T-helper 9 cell (primary cell): ENCODE measurements at places on chromosomes 6 and 20.

- no peak for DNase-seq
Measured at GRCh38 chr6:43950051-43950605, 177.1 kb downstream of the MRPL14 start.

DNA sequence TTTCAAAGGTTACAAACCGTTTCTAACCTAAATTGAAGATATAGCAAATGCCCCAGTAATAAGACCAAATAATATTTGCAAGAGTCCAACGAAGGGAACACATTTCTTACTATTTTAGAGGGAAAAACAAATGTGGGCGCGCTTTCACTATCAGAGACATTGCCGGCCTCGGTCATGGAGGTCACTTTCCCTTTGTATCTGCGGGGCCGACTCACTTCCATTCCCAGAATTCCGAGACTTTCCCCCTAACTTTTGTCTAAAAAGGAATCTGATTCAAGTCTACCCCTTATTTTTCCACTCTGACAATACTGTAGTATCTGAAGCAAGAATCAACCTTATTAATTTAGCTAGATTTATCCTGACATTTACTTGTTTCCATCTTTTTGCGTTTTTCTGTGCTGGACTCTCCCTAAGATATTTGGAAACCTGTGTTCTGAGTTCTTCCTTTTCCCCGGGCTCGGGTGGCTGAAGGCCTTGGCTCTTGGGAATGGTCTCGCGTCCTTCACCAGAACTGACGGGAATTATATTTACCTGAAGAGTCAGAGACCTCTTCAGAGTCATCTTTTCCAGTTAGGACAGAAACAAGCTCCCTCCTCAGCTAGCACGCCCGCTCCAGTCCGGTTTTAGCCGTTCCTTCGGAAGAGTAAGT, 71.8 kb upstream of the ZNF184 start:
- no peak for DNase-seq

DNA sequence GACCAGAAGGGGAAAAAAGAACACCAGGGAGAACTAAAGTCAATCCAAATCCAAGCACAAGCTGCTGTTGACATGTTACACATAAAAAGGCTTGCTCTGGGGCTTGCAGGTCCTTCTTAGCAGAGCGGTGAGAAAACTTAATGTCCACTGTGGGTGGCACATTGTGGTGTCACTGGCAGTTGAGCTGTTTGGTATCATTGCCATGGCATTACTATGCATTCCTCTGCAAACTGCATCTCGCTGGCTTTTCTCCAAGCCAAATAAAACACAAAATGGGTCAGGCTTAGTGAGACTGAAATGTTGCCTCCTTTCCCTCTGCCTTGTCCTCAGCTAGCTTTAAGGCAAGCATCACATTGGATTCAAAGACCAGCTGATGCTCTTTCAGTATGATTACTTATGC, 40.9 kb downstream of the LY86 start:
- no peak for DNase-seq

DNA sequence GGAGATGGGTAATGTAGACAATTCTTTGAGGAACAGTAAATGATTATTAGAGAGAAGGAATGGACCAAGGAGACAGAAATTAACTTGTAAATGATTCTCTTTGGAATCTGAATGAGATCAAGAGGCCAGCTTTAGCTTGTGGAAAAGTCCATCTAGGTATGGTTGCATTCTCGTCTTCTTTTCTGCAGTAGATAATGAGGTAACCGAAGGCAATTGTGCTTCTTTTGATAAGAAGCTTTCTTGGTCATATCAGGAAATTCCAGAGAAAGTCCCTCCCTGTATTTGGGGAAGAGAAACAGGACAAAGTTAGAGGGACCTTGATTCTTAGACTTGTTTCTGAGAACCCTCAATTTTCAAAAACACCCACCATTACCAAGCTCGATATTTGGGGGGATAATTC, 109.1 kb upstream of the PRSS16 start:
- no peak for DNase-seq

DNA sequence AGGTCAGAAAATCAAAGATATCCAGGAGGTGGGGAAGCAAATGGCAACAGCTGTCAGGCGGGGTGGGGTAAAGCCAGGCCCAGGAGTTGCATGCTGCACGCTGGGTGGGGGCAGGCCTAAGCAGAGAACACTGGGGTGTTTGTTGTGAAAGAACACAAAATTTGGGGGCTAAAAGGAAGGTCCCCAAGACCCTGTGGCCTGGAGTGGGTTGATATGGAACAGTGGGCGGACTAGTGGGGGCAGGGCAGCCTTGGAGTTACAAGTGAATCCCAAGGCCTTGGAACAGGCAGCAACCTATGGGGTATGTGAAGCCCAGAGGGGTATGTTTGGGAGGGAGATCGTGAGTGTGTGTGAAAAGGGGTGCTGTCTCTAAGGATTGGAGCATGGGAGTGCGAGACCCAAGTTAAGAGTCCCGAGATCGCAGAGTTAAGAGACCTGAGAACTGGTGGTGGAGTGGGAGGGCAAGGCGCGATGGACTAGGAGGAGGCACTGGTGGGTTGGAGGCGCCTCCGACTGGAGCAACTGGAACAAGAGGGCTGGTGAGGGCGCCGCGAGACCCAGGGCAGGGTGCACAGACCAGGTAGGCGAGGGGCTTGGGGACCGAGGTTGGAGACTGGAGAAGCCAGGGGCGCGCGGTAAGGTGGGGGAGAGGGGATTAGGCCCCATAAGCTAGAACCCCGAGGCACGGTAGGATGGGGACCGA, 658 bp downstream of the CUL7 start:
- DNase-seq: no peak

GRCh38 chr6:31622684-31623091, 2.2 kb downstream of the PRRC2A start:
- no peak for DNase-seq

DNA sequence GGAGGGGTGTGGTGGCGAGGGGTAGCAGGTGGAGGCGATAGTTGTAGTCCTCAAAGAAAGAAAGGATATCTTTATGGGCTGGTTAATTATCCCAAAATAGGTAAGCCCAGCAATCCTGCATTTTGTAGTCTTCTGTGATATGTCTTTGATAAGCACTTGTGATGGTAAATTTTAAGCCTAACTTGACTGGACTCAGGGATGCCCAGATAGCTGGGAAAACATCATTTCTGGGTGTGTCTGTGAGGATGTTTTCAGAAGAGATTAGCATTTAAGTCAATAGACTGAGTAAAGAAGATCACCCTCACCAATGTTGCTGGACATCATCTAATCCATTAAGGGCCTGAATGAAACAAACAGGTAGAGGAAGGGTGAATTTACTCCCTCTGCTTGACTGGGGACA, 124.8 kb upstream of the RIPOR2 start:
- DNase-seq: no peak

GRCh38 chr6:148524471-148524882, 181.8 kb downstream of the SASH1 start:
- DNase-seq: no peak

- DNase-seq: no peak
Measured at GRCh38 chr20:24149881-24150307, 161.3 kb upstream of the GGTLC1 start.

DNA sequence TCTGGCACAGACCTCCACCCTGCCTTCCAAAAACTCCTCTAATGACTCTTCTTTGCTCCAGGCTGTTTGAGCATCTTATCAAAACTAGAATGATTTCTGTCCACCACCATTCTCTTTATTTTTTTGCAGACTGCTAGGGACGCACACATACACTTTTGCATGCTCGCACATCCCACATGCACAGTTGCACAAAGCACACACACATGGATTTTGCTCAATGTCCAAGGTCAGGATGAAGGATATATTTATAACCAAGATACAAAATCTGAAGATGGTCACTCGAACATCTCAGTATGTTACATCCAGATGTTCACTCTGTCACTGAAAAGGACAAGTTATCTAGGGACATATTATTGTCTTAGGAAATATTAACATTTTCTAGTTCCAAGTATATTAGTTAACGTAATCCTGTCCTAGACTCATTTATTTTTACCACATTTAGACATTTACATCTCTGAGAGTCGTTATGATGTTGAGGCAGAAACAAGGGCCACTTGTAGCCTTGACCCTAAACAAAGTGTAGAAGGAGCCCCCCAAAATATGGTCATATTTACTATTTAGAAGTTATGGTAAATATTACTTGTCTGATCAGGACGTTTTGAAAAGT, 3.4 kb upstream of the SIM1 start:
- DNase-seq: no peak

- no peak for DNase-seq
Measured at GRCh38 chr6:138278326-138278725, 60.0 kb upstream of the PBOV1 start.

- no peak for DNase-seq
Measured at GRCh38 chr6:144621332-144621731, 336.2 kb downstream of the UTRN start.

DNA sequence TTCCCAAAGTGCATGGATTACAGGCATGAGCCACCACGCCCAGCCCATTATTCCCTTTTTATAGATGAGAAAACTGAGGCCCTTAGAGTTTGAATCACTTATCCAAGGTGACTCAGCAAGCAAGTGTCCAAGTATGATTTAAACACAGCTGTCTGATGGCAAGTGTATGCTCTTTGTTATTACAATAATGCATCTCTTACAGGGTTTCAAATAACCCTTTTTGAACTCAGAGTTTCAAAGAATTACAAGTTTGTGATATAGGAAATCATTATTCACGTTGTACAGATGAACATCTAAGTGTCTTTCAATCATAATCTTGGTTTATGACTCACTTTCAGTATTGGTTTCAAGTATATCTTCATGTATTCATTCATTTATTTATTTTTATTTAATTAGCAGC, 63.0 kb downstream of the CD83 start:
- DNase-seq: no peak

DNA sequence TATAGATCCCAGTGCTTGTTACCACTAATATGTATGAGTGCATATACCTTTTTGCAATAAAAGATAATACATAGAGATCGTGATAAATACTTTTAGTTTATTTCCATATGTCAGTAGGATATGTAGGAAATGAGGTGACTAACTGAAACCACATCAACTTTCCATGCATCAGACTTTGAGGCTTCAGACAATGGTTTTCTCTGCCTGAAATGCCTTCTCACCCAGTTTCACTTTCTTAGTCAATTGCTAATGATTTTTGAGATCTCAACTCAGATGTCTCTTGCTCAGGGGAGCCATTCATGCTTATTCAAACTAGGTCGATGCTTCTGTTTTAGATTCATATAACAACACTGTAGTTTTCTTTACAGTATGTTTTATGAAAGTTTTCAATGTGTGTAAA, 626.6 kb upstream of the ADGRB3 start:
- DNase-seq: no peak

DNA sequence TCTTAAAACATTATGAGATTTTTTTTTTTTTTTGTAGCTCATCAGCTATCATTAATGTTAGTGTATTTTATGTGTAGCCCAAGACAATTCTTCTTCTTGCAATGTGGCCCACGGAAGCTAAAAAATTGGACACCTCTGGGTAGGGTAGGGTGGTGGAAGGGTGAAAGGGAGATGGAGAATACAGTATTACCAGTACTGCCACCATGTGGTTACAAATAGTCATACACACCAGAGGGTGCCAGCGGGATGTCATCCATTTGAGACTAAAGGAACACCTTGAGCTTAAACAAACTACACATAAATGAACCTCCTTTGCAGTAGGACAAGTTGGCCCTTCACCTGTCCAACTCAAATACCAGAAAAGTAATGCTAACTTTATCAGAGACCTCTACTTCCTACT, 601.9 kb downstream of the HTR1B start:
- no peak for DNase-seq

DNA sequence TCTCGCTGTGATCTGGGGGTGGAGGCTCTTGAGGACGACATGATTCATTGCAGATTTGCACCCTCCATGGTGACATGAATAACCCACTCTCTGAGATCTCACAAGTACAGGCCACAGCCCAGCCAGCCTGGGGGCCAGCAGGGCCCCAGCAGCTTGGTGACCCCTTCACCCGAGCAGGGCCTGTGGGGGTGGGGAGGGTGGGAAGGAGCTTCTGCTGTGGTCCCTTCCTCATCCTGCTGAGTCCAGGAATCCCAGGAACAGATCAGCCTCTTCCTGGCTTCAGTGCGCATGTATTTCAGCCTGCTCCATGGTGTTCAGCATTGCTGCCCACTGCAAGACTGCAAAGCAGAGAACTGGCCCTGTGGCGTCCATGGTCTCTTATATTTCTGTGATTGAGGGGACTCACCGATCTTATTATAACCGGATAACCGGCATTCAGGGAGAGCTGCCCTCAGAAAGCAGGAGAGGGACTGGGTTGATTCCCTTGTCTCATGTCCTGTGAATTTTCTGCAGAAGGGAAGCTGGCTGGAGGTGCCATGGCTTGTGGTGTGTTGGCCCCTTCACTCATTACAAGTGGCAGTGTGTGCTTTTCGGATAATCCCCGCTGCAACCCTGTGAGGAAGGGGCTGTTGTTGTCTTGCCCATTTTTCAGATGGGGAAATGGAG, 118.8 kb upstream of the FRMD1 start:
- no peak for DNase-seq

DNA sequence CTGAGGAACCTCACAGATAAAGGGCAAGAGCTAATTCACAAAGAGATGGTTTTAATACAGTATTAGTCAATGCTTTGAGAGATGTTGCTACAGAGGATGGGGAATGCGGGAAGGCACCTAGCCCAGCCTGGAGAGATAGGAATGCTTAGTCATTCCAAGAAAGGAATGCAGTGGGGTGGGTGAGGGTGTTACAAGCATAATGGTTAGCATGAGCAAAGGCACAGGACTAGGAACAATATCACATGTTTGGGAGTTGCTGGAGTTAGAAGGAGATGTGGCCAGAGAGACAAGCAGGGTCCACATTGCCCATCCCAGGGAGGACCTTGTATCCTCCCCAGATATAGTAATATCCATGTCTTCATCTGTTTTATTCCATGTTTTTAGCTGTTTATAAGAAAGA, 107.0 kb upstream of the OGFRL1 start:
- DNase-seq: no peak

GRCh38 chr6:144613859-144614258, 328.7 kb downstream of the UTRN start:
- no peak for DNase-seq

- DNase-seq: no peak
Measured at GRCh38 chr6:148874698-148875293, 128.0 kb downstream of the UST start.

- DNase-seq: no peak
Measured at GRCh38 chr6:145067430-145067829, 667.9 kb downstream of the EPM2A start.

DNA sequence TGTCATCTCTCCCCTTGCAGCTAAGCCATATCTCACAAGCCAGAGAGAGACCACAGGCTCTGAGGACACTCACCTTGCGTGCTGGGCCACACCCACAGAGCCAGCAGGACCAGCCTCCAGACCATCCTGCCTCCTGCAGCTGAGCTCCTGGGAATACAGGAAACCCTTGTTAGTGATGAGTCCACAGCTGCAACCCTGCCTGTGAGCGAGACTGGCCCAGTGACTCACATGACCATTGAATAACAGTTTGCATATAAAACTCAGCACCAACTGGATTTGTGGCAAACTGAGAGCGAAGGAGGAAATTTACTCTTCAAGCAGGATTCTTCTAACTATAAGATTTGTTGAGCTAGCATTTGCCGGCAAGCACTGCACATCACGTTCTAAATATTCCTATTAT, 3.0 kb downstream of the THBS2 start:
- DNase-seq: no peak

GRCh38 chr6:108564178-108564577, 3.5 kb downstream of the FOXO3 start:
- no peak for DNase-seq
